Vagina (tissue), 2 donors: ENCODE measurements at places on chromosomes 3 and 15.

- DNase-seq, result no peak
Observed at GRCh38 chr3:42369304-42369703, 41.1 kb downstream of the LYZL4 start.

DNA sequence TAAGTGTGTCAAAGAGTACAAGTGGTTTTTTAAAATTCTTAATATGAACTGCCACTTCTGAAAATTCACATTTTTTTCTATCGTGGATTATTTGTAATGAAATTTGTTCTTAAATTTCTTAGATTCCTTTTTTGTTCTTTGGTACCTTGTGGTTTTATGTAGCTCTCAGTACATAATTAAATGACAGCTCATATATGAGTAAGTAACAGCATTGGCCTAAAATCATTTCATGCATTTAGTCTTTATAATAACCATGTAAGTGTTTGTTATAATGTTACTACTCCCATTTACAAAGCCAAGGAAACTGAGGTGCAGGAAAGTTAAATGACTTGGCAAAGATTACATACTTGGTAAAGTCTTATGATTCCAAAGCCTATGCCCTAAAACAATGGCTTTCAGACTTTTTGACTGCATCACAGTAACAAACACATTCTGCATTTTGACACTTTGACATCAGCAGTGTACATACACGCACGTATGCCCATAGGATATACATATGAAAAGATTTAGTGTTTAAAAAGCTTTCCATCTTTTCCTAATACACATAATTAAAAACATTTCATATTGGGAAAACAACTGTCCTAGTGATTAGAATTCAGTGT is 14.9 kb downstream of the SPRED1 start:
- no peak for DNase-seq

GRCh38 chr3:179244878-179245277 is 6.0 kb downstream of the KCNMB3 start:
- no peak for DNase-seq

- no peak for DNase-seq
Observed at GRCh38 chr3:52820736-52821135, 9.7 kb downstream of the ITIH4 start.

DNA sequence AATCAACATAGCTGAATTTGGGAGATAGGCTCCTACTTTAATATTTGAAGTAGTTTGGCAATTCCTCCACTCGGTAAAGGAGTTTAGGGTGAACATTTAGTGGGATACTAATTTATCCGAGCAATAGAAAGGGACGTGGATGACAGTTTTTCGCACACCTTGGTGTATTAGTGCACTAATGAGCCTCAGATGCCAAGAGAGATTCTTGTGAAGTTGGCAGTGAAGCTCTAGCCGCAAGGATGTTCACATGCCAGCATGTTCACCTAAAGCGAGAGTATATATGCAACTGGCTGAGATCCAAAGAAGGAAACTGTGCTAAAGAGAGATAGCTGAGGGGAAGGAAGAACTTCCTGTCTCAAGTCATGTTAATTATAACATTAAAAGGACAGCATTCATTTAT is 58.5 kb downstream of the TGFBR2 start:
- DNase-seq, result no peak
